Stimulated activated CD4-positive, alpha-beta T cell treated with anti-CD3 and anti-CD28 coated beads, Interleukin-4, amount 100 ng/mL, for 1 hour (primary cell): ENCODE measurements at places on chromosomes 2 and 18.

GRCh38 chr2:203928849-203929248, 7.7 kb upstream of the ICOS start:
- no peak for DNase-seq

DNA sequence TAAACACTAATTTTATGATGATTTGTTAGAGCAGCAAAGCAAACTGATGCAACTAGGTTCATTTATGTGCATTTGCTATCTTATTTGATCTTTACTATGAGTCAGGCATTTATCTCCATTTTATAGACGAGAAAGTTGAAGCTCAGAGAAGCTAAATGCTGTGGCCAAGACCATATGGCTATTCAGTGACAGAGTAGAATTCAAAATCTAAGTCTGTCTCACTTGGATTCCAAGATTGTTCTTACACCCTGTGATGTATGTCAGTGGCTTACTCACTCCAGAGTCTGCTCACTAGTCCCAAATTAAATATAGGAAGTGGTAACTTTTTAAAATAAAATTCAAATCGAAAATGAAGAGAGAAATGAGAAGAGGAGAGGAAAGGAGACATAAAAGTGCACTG, 114.0 kb upstream of the DDX18 start:
- no peak for DNase-seq

DNA sequence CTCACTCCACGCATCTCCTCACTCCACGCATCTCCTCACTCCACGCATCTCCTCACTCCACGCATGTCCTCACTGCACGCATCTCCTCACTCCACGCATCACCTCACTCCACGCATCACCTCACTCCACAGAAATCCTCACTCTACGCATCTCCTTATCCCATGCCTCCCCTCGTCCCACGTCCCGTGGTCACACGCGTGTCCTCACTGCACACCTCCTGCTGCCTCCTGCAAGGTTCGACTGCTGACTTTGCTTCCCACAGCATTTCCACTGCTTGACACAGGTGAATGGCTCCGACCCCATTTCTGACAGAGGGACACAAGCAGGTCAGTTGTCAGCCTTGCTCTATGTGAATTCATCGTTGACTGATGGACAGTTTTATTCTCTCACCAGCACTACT, 103.0 kb downstream of the USP40 start:
- no peak for DNase-seq

DNA sequence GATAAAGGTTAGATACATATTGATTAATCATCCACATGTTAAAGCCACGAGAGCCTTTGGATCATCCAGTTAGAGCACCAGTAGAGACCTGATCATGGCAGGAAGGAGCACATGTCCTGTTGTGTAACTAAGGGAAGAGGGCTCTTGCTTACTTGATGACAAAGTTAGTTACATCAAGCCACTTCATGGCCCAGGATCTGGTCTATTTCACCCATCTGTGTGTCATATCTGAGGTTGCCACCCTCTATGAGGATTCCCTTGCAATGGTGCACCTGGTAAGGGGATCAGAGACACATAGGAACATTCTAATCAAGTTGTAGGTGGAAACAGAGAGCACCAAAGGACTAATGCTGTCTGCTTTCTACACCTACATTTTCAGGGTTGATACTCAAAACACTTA, 6.7 kb downstream of the ANKAR start:
- DNase-seq, result no peak

DNA sequence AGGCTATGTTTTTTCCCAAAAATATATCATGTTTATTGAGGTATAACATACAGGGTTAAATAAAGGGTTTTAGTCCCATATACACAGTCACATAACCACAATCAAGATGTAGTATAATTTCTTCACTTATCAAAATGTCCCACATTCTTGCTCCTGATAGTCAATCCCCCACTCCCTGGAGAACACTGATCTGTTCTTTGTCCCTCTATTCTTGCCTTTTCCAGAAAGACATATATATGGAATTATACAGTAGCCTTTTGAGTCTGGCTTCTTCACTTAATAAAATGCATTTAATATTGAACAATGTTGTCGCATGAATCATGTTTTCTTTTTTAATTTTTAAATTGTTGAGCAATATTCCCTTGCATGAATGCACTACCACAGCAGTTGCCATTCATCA, 1059.7 kb downstream of the TSN start:
- DNase-seq, result no peak

GRCh38 chr2:147017951-147018645, 826.7 kb upstream of the ACVR2A start:
- no peak for DNase-seq

DNA sequence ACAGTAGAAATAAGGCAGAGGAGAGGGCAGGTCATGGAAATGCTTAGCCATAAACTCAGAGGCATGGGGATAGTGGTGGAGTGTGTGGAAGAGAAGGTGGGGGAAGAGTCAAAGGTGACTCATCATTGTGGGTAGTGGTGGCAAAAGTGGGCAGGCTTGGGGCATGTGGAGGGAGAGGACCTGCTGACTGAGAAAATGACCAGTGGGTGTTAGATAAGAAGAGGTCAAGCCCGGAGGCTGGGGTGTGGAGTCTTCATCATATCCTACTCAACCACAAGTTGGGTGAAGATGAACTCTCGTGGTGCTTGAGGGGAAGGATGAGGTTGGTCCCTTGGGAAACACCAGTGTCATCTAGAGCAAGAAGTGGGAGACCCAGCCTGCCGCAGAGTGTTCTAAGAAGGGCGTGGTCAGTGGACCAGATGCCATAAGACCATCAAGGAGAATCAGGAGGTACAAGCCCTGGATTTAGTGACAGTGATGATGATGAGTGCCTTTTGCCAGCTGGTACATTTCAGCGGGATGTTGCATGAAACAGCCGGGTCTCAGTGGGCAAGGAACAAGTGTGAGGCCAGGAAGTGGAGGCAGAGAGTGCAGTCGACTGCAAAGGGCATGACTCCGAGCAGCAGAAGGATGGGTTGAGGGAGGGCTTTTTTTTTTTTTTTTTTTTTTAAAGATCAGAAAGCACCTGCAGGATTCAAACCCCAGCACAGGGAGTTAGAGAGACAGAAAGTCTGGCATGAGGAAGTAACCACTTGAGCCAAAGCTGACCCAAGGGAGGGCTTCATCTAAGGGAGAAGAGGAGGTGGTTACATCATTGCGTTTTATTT, 122.6 kb upstream of the SPRED2 start:
- no peak for DNase-seq

DNA sequence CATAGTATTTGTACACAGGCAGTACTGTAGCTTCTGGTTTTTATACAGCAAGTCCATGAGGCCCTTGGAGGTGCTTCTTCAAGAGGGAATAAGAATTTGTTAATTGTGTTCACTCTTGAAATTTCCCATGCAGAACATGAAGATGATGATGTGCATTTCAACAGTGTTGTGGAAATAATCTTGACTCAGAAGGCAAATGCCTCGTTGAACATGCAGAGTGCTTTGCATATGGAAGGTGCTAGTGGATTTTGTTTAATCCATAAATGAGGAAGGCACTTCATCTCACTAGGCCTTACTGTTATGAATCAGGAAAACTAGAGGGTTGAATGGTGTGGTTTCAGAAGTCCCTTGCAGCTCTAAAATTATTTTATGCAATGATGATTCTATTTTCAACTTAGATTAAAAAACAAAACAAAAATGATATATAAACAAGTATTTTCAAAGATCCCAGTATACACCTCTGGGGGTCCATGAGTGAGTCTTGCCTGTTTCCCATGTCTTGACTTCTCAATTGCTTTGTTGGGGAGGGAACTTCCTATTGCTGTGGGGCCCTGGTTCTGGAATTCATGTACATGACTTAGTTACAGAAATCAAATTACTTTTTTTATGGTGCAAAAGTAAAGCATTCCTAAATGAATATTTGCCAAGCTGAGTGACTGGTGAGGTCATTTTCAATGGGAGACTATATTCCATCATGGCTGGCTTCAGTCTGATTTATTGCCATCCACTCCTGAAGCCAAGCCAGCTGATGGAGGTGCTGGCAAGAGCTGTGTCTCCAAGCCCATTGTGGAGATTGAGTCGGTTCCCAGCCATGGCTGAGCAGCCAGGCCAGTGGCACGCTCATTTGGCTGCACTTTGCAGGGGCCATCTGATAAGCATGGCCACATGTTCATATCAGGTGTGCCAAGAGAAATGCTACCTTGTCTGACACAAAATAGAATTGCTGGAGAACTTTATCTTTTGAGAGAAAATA, 56.5 kb downstream of the MGAT5 start:
- DNase-seq, result no peak

DNA sequence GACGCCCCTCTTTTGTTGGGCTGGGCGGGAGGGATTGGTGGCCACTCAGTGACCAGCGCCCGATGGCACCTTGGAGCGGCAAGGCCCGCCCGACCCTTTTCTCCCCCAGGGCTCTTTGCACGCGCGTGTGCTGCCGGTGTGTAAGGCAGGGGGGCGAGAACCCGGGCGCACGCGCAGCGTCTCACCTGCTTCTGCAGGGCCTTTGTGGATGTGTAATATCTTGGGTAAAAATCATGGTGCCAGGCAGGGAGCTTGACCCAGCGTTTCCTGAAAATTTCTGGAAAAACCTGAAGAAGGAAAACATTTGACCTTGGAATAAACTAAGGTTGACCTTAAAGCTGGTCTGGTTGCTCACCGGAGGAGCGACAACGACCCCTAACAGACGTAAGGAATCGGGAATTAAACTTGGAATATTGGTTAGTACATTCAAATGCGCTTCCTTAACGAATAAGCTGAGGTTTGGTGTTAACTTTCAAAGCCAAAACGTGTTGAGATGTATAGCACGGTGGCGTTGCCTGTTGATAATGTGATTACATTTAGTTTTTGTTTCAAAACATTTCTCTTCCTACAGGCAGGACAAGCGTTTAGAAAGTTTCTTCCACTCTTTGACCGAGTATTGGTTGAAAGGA, 438 bp downstream of the HSPE1 start:
- DNase-seq, result no peak

GRCh38 chr2:239374896-239375277, 25.9 kb downstream of the HDAC4 start:
- DNase-seq, result no peak

- DNase-seq, result no peak
Observed at GRCh38 chr2:126253669-126254068, 402.3 kb upstream of the GYPC start.

GRCh38 chr2:190410166-190410565, 2.0 kb downstream of the MFSD6 start:
- DNase-seq, result no peak

DNA sequence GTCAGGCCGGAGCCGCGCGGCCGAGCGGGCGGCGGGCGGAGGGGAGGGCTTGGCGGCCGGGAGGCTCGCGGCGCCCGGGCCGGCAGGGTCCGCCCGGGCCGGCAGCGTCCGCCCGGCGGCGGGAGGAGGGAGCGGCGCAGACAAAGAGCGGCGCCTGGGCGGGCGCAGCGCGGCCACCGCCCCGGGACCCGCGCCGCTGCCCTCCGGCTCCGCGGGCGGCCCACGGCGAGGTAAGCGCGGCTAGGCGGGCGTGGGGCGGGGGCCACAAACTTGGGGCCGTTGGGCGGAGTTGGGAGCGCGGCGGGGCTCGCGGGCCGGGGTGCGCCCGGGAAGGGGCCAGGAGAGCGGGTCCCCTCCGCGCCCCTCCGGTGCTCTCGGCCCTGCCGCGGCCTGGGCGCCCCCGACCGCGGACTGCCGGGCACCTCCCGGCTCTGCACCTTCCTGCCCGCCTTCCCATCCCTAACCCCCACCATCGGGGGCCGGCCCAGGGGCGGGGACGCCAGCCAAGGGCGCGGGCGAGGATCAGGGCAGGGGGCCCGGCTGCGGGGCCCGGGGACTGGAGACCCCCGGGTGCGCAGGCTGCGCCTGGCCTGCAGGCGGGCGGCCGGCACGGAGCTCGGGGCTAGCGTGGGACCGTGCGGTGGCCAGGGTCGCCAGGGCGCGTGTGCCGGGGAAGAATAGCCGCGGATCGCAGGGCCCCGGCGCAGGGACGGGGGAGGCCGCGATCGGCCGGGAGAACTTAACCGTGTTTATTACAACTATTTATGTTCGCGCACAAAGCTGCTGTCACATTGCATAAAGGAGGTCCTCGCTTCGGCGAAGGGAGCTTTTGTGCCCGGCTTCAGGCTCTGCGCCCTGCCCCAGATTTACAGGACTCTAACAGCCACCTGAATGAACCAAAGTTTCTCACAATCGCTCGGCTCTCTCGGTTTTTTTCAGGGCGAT, at the start of gene NCK2:
TSS of gene NCK2 (plus strand) at position 4 of the 945 bp plus-strand sequence. CDS start 110,152 bp downstream, outside the sequence.
- DNase-seq, result peak; percentile 38

- DNase-seq, result no peak
Observed at GRCh38 chr18:48918660-48919456, 31.9 kb downstream of the SMAD7 start.

DNA sequence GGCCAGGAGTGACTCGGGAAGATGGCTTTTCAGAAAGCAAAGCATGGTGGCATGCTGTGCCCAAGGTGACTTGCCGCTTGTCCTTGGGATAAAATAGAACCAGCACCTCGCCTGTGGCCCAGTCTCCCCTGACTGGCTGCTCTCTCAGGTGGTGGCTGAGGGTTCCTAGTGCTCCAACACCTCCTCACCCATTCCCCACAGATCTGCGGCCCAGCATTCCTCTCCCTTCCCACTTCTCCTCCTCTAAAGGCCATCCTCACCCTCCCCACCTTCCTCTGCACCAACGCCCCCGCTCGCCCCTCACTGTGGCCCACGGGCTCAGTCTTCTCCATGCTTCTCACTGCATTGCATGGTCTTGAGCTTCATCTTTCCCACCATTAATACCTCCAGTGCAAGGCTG, 132.4 kb downstream of the PXDN start:
- DNase-seq, result no peak

DNA sequence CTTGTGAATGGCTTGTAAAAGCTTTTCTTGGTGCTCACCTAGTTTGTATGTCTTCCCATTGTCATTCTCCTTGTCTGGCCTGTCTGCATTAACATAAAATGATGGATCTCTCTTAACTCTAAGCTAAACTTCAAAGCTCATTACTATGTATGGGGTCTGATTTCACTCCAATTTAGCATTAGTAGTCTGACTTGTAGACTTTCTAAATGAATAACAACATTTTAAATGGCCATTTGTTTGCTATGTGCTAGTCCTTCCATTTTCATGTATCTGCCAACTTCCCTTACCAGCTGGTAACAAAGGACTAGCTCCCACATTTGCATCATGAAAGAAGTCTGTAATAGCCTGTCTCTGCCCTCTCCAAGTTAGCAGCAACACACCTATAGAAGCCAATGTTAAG, 324.2 kb upstream of the RGPD4 start:
- DNase-seq, result no peak

- no peak for DNase-seq
Observed at GRCh38 chr2:173021939-173022371, 53.7 kb upstream of the MAP3K20 start.

GRCh38 chr2:150228936-150229335, 258.5 kb downstream of the RND3 start:
- DNase-seq, result no peak

DNA sequence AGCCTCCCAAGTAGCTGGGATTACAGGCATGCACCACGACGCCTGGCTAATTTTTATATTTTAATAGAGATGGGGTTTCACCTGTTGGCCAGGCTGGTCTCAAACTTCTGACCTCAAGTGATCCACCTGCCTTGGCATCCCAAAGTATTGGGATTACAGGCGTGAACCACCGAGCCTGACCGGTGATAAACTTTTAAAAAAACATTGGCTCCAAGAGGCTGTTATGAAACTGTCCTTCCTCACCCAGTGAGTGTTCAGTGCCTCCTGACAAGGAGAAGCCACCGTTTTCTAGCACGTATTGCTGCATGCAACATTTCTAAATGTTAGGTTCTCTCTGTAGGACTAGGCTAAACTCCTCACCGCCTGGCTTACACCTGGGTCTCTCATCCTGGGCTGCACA, 63.3 kb downstream of the EDAR start:
- no peak for DNase-seq

GRCh38 chr18:23958036-23958435, 56.5 kb upstream of the TTC39C start:
- no peak for DNase-seq

GRCh38 chr2:65666156-65666725, 233.8 kb upstream of the SPRED2 start:
- DNase-seq, result no peak

GRCh38 chr2:241199897-241200821, 11.7 kb downstream of the ANO7 start:
- DNase-seq, result no peak
